ENCODE measurements at places on chromosomes 4 and X.

DNA sequence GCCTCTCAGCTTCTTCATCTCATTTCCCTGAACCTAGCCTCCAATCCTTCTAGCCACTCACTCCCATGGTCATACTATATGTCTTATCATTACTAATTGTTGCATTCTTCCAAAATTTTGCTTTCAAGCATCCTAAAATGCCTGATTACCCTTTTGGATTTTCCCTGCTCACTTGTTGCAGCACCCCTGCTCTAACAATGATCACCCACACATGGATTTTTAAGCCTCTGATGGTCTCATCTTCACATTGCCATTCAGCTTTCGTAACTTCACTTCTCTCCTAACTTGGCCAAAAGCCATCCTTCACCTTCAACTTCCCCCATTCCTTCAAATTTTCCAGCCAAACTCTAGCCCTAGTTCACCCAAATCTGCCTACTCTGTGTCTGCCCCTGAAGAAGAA lies 33.8 kb upstream of the MGST2 start:
- DNase-seq: no peak

- DNase-seq: no peak
Measured at GRCh38 chr4:126182786-126183185, 868.0 kb downstream of the FAT4 start.

- DNase-seq: no peak
Measured at GRCh38 chrX:68461093-68461492, 27.8 kb upstream of the OPHN1 start.

DNA sequence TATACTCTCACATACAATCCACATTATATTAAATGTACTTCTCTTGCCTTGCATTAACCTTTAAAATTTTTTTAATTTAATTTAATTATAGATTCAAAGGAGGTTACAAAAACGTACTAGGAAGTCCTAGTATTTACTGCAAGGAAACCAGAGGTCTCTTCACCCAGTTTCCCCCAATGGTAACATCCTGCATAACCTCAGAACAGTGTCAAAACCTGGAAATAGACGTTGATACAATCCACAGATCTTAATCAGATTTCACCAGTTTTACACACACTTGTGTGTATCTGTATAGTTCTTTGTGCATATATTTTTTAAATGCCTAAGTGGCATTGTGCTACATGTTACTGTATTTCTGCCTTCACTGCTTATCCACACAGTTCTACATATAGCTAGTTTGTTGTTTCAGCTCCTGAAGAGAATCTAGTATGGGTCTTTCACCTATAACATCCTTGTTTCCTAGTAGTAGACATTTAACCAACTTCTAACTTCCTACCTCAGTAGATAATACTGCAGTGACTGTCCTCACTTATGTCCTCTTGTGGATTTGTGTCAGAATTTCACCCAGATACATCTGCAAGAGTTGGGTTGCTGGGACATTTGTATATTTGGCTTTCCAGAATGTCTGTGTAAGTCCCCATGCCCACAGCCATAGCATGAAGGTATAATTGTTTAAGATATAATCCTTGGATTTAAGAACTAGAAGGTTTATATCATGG lies 103.2 kb downstream of the NFKB1 start:
- no peak for DNase-seq

DNA sequence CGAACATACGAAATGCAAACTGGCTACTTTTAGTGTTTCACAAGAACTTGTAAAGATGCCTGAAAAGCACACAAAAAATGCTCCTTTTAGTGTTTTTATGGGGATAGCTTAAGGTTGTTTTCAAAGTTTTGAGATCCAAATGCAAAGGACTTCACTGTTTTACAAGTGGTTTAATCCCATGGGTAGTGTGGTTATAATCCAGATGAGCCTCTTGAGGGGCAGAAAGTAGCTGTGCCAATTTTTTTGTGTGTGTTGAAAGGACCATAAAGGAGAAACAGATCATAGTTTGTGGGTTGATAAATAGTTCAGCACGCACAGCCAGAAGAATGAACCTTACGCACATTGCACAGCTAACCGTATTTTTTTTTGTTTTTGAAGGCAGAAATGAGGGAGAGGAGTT lies 126.9 kb upstream of the GIMD1 start:
- no peak for DNase-seq

DNA sequence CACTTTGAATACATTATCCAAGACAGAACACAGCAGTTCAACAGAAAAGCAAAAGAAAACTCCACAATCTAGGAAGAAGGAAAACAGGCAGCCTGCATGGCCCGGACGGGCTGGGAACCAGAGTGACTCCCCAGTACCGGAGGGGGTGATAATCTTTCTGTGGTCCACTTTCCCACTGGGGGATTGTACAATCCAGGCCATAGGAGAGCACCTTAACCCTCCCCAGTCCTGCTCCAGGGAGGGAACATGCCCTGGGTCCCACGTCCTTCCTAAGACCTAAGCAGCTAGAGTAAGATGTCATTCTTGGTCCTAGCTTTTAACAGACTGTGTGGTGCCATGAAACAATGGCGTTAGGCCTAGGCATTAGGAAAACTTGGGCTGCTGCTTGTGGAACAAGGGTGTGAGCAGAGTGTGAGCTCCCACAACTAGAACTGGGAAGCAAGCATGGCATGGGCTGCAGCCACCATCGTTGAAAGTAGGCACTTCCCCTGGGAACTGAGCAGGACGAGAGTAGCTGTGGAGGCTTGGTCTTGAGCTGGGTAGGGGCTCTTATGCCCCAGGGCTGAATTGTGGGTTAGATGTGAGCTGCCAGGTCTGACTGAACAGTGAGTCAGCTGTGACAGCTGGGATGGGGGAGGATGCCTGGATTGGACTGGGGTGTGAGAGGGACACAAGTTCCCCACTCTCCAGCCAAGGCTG lies 42.4 kb downstream of the NAT8L start:
- no peak for DNase-seq

DNA sequence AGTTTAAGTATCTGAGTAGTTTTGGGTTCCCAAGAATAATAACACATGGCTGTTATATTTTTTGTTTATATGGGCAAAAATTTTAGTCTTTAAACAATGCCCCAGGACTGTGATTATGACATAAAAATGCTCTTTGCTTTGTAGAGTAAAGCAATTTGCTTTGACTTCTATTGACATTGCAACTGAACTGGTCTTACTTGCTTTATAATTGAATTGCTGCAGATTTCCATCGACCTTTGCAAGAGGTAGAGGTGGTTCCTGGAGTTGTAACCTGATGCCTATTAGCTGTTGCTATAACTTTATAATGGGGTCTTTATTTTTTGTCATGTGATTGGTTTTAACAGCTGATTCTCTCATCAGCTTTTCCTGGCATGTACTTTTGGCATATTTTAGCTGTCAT lies 302.9 kb downstream of the ARHGAP10 start:
- DNase-seq: no peak

DNA sequence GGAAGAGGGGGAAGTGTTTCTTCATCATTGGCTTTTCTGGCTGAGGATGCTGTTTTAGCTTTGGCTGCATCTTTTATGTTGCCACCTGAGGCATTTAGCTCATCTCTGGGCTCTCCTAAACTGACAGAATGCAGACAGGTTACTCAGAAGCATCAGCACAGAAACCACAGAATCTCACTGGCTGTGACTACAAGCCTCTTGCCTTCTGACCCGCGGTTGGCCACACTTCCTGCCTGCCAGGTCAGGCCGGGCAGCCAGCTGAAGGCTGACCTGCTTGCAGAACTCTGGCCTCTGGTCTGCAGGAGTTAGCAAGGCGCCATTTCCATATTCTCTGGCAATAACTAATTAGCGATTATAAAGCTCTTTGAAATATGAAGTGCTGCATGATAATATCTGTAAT lies 366.5 kb downstream of the MID1IP1 start:
- DNase-seq: no peak

Measured in NCI-H526 treated with DMSO at 0.1 percent for 48 hours (cell line).